ENCODE measurements at places on chromosomes 1 and 21.

- DNase-seq: no peak
These were observed 40.5 kb downstream of the BRINP2 start for GRCh38 chr1:177211231-177211630.

- no peak for DNase-seq
These were observed 54.6 kb downstream of the NENF start for GRCh38 chr1:212487286-212487685.

GRCh38 chr1:94039514-94039870 lies 81.5 kb downstream of the ABCA4 start:
- DNase-seq: peak; percentile 49

GRCh38 chr1:156119503-156120209 lies 5.1 kb downstream of the LMNA start:
- DNase-seq: peak; percentile 80

- DNase-seq: no peak
These were observed 198.6 kb upstream of the ESRRG start for GRCh38 chr1:216921866-216922265.

DNA sequence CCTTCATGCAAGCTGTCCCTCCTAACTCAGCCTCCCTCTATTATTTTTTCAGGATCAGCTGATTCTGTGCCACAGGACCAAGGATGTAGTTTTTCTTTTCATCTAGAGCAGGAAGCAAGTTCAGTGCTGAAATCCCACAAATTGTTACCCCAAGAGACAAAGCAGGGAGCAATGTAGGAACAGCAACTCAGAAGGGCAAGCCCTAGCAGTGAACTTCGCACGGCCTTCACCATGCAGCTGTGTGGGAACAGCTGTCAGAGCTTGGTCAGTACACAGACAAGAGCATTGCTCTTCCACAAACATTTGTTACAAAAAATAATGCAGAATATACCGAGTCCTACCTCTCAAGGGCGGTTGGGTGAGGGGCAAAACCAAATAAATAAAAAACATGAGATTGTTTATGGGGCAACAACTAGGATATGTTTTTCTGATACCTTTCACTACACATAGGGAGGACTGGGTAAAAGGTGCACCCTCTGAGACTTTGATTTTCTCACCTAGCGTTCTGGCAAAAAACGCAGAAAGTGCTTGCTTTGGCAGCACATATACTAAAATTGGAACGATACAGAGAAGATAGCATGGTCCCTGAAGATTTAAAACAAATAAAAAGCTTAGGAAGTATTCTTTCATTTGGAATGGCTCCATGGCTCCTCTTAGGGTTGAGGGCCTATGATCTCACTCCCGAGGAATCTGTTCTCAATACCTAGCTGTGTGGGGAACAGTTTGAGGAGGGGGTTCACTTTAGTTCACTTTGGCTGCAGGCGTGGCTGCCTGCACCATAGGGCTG lies 37.1 kb upstream of the ANGPTL7 start:
- no peak for DNase-seq

- DNase-seq: no peak
These were observed 8.8 kb upstream of the CTBS start for GRCh38 chr1:84582802-84583587.

- no peak for DNase-seq
These were observed 34.4 kb downstream of the PALMD start for GRCh38 chr1:99680270-99680669.

- peak; percentile 46 for DNase-seq
These were observed 90.0 kb downstream of the GLUL start for GRCh38 chr1:182301467-182302198.

- DNase-seq: no peak
These were observed 24.1 kb downstream of the SMYD3 start for GRCh38 chr1:246482805-246483568.
